Ureter (tissue), 1 donor: ENCODE measurements at places on chromosomes 2 and 18. TPM values are rescaled to one million over a fixed set of nuclear protein-coding genes. Genes with fewer than 3 reads are reported as not detected.

- DNase-seq: no peak
These were observed 69.1 kb downstream of the PHLPP1 start for GRCh38 chr18:62784338-62784965.

DNA sequence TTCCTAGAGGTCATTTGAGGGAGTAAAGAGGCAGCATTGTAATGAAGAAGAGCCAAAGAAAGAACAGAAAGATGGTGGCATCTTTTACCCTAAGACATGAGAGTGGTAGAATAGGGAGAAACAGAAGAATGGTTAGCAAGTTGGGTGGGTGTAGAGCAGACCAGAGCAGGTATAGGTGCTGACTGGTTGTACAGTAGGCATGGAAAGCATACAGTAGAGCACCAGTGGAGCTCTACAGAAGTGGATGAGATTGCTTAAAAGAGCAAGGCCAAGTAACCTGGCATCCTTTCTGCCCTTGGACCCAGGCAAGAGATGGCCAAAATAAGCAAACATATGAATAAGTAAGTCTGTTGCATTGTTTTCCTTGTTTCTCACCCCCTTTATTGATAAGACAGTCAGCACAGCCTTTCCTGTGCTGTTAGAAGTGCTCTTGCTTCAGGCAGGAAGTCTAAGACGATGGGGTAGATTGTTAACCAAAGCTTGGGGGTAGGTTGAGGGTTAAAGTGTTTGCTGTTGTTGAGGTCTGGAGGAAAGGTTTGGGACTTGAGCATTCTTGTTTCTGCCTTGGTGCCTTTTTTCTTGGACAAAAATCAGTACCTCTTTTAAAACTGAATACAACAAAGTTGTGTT is 76.9 kb downstream of the DIS3L2 start:
- no peak for DNase-seq

TWIST2 gene
- 12.9 TPM for total RNA-seq

DNA sequence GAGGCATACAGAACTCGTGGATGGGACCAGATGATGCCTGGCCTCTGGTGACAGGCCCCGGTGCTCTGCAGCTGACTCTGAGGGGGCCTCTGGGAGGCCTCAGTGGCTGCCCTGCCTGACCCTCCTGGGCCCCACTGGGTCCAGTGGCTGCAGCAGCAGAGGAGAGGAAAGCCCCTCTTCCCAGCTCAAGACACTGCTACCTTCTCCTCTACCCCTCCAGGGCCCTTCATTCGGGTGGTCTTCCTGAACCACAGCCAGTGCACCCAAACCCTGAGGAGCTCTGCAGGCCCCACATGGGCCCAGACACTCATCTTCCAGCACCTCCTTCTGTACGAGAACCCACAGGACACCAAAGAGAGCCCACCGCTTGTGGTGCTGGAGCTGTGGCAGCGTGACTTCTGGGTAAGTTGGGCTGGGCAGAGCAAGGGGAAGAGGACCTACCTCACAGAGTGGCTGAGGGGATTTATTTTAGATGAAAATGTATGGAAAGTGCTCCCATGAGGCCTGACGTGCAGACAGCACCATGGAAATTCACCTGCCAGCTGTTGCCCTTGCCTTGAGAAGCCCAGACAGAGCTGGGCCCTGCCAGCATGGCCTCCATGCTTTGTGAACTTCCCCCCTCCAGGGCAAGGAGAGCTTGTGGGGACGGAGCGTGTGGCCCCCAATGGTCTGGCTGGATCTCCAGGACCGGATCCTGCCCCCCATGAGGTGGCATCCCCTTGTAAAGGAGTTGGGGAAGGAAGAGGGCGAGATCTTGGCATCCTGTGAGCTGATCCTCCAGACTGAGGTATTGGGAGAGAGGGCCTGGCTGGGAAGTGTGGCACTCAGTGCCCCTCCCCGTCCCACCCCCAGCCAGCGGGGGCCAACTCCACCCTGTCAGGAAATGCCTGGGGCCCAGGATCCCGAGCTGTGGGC is 46.3 kb downstream of the LMAN2L start:
- no peak for DNase-seq

ZNF142 gene
- 35.4 TPM for total RNA-seq

DNA sequence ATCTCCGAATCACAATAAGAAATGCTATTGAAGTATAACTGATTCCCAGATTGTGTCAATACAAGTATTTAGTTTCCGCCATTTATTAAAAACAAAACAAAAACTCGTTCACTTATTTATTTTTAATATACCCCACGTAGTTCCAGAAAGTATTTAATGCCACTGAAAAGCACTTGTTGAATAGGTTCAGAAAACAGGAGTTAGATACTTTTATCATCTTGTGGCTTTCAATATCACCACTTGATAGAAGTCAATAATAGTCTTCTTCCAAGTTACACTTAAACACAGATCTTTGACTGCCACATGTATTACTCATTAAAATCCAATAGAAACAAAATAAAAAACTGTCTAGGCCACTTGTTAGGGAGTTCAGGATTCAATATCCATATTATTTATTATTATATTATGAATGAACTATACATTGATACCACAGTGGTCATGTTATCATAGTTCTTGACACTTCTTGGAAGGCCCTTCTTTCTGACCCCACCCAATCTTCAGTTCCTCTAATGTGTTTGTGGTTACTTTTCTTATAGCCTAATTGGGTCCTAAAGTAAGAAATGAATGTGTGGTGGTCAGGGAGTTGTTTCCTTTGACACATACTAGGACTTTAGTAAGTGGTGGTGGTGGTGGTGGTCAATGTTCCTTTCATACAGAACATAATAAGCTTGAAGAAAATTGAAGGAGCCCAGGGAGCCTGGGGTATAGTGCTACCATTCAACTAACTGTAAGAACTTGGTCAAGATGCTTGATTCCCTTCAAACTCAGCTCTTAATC is 221.3 kb upstream of the ITGA4 start:
- DNase-seq: no peak

ERFE gene
- total RNA-seq: 1.8 TPM

CPLX4 gene
- not detected for total RNA-seq

DNA sequence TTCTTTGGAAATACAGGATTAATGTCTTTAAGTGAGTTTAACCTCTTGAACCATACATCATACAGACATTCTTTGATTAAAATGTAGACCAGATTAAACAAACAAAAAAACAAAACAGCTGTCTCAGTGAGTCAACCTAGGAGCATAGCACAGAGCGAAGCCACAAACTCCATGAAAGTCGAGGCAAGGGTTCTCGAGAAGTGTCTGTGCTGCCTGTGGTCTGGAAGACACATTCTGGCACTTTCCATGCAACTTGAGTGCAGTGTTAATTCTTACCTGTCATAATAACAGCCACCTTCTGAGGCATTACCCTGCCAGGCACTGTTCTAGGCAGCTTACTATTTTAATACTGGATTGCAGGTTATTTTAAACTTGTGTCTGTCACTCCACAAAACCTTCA is 435.5 kb upstream of the MMADHC start:
- no peak for DNase-seq

RIT2 gene
- not detected for total RNA-seq

DNA sequence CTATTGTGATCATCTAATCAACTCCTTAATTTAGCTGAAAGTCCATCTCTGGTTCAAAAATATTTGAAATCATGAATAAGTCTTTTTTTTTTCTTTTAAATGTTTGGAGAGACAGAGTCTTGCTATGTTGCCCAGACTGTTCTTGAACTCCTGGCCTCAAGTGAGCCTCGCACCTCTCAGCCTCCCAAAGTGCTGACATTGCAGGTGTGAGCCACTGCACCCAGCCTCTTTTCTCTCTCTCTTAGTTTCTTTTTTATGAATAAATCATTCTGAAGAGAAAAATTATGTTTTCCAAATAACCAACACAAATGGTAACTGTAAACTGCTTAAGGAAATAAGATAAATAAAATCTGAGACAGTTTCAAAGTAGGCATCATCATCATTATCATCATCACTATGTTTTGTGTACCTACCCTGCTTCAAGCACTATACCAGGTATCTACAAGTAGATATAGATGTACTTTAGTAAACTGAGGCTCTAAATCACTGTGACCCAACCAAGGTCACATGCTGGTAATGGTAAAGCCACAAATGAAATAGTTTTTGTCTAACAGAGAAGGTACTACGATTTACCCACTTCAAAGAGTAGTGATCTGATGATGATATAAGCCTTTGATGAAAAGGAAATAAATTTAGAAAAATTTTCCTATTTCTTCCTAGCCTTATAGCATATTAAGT is 5.0 kb upstream of the NBAS start:
- no peak for DNase-seq

FAM228A gene
- 1.2 TPM for total RNA-seq

- peak; percentile 56 for DNase-seq
These were observed 298.9 kb downstream of the DSEL start for GRCh38 chr18:67217551-67218166.

GRCh38 chr2:230759481-230760167 is 47.0 kb downstream of the CAB39 start:
- DNase-seq: no peak

DNA sequence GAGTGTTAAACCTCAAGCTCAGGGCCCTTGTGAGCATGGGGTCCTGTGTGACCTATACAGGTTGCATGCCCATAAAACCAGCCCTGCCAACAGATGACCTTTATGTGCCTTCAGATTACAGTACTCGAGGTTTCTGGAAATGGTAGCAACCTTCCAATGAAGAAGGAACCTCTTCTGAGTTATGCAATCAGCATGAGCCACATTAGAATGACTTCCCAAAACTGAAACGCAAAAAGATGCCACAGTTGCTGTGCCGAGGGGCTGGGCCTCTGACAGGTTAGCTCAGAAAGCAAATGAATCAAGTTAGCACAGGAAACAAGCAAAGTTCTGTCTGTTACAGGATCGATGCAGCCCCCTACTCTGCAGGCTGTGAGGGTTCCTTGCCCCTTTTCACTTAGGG is 37.7 kb downstream of the TGFA start:
- DNase-seq: no peak

DNA sequence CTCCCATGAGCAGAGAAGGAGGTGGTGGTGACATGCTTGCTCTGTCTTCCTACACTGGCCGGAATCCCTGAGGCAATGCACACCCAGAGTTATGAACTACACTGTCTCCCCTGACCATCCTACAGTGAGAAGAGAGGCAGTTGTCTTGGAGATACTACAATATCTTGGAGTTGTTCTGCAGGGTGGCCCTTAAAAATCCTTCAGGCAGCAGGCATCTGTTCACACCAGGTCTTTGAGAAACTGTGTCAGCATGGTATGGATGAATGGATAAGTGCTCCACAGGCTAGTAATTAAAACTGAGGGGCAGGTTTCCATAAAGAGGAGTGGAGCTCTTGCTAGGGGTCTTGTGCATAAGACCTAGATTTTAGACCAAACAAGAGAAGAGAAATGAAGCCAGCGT is 223.7 kb upstream of the COPS8 start:
- DNase-seq: peak; percentile 26

DNA sequence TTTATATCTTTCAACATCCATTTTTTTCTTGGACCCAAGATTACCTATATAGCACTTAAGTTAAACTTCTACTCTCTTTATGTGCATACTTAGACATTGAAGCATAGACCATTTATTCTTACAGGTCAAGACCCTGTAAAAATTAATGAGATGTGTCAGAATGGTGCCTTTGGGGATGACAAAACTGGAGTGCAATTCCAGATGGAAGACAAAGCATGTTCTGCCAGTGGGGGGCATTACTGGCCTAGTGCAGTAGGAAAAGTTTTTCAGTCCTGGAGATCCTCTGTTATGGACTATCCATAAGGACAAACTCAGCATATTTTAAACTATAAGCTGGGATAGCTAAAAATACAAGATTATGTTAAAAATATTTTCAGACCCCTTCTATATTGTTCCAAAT is 57.8 kb upstream of the MMADHC start:
- DNase-seq: no peak

DNA sequence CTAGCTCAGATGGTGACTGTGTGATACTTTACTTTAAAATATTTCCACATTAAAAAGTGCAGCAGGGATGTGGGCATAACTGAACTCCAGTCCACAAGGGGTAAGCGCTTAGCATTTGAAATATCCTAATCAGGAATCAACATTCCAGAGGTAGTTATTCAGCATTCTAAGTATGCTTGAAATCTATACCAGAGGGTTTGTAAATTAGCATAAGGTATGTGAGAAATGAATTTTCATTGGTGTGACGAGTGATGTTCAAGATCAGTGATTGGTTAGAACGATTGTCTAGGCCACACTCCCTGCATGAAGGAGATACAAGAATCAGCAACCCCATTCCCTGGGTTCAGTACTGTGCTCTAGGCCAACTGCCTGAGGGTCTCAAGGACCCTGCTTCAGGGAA is 42.6 kb downstream of the MAPK4 start:
- no peak for DNase-seq

DNA sequence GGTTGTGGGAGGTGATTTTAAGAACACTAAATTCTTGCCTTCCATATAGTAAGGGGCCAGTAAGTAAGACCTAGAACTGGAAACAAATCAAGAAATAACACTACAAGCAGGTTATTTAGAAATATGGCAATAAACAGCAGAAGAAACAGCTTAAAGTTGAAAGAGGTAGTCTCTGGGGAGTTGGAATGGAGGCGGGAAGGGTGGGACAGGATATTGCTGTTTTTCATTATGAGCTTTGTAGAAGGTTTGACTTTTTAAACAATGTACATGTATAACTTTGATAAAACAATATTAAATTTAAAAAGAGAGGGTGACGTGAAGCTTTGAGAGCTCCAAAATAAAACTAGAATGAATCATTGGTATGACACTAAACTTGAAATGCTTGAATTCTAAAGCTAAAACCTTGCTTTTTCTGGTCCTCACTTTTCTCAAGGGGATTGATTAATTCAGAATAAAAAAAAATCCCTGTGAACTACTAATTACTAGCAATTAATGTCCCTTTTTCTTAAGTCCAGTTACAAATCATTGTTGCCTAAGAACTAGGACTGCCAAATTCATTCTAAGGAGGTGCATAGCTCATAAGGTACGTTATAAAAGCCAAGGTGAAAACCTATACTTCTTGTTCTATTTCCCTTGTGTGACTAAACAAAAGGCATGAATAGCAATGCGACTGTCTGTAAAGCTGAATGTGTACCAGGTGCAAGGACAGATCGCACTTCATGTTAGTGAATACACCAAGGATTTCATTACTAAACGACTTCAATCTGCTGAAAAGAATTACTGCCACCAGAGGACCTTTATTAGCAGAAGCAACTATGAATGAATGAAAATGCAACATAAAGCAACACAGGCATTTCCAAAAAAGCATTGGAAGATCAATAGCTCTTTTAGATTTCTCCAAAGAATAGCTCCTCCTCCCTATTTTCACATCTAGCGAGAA is 177.5 kb downstream of the RBM43 start:
- no peak for DNase-seq

DNA sequence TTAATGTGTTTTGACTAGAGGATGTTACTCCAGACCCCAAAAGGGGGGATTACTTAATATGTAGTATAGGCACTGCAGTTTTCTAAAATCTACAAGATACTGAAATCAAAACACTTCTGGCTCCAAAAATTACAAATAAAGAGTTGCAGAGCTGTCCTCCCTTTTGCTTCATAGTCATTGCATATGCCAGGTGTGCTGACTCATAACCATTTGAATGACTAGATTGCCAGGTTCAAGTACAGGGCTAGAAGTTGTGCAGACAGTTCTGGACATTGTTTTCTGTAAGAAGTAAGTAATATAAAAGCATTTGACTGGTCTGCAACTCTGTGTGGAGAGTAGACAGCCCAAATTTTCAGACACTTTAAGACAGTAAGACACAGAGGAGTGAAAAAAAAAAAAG is 6.7 kb downstream of the CWC22 start:
- no peak for DNase-seq

ZBTB7C gene
- 72.1 TPM for total RNA-seq
